ENCODE measurements at places on chromosomes 1 and 21. TPM values are rescaled to one million over a fixed set of nuclear protein-coding genes. Genes with fewer than 3 reads are reported as not detected.

DNA sequence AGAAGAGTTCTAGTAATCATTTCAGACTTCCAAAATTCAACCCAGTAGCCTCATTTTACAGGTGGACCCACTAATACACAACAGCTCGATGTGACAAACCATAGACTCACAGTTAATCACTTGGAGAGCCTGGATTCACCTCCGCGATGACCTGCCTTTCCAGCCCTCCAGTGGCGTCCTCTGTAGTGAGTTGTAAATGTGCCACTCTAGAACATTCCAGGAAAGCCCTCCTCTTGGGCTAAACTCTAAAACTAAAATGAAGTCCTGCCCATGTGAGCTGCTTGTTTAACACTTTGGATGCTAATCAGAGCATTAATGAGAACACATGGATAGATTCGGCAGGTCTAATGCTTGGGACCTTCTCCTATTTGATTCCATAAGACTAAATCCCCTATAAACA, 140.7 kb downstream of the DHRS3 start:
- DNase-seq, result no peak

GRCh38 chr1:176735201-176735600, 272.2 kb downstream of the PAPPA2 start:
- no peak for DNase-seq

DNA sequence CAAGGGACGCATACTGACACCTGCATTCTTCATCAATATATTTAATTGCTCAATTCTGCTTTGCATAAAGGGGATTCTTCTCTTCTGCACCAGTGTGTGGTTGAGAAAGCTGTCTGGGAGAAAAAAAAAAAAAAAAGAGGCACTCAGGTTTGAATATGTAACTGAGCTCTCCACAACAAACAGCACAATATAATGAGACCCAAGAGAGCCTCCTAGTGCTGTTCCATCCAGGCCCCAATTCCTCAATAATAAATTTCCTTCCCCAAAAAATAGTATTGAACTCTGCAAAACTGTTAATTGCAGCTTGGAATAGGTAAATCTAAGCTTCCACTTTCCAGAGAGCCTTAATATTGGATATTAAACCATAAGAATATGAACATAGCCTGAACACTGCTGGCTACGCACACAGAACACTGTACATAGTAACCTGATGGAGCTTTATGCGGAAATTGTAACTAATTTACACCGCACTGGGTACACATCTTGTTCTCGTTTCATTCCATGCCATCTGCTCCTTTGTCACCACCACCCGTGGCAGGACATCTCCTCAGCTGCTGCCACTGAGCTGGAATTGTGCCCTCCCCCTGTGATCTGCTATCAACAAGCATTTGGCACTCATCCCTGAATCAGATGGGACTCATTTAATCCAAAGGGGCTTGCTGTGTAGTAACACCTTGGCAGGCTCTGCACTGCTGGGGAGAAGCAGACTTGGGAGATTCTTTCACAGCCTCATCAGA, 272.0 kb downstream of the HHIPL2 start:
- DNase-seq, result no peak

DNA sequence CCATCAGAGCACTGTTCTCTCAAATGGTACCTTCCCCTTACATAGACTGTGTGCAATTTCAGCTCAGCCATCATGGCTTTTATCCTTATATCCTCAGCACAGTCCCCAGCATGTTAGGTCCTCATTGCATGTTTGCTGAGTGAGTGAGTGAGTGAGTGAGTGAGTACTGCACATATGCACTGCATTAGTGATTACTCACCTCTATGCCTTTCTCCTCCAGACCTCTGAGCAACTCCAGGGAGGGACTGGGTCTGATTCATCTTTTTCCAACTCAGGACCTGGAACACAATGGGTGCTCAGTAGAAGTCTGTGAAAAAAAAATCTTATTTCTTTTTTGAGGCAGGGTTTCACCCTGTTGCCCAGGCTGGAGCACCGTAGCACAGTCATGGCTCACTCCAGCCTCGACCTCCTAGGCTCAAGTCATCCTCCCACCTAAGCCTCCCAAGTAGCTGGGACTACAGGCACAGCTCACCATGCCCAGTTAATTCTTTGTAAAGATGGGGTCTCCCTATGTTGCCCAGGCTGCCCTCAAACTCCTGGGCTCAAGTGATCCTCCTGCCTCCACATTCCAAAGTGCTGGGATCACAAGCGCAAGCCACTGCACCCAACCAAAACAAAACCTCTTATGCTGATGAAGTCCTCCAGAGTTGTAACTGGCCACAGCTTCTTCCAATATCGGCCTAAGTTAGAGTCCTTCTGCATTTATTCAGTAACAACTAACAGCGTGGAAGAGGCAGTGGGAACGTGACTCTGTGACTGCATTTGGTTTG, 23.7 kb downstream of the RNU5D-1 start:
- DNase-seq, result no peak

The GBP5 gene
- 5.4 TPM for total RNA-seq

The OR2L8 gene
- total RNA-seq, result not detected

The RPE65 gene
- not detected for total RNA-seq

Data from upper lobe of right lung (tissue), 1 donor.